ENCODE measurements at places on chromosomes 11 and 22.

DNA sequence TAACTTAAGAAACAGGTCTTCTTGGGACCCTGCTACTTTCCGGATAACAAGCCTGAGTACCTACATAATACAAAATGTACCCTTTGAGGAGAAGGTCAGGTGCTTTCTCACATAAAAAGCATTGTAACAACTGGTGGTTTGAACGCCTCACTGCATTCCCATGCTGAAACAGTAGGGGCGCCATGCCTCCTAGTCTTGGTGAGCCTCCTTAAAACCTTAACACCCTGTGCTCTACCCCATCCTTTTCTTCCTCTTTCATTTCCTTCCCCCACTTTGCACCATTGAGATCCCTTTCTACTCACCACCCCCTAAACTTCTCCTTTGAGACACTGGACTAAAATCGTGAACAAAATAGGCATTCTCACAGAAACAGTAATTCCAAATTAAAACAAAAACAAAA is 729.3 kb downstream of the NTM start:
- DNase-seq = peak; percentile 31

DNA sequence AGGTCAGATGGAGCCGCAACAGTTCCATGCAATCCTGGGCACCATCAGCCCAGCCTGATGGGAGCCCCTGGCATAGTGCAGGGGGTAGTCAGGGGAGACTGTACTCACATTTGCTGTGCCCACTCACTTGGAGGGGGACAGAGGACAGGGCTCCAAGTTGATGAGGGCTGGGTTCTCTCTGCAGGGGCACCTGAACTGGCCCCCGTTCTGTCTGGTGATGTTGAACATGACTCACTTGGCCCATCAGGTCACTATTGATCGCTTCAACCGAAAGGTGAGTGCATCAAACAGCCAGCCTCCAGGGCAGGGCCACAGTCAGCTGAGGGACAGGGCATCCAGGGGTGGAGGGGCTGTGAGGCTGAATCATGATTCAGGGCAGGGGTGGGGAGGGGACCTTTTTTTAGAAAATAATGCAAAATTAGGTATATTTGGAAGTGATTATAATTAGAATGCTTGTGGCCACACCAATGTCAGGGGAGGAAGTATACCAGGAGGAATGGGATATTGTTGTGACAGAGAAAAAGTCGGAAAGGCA is 66.4 kb downstream of the OTOG start:
- no peak for DNase-seq

DNA sequence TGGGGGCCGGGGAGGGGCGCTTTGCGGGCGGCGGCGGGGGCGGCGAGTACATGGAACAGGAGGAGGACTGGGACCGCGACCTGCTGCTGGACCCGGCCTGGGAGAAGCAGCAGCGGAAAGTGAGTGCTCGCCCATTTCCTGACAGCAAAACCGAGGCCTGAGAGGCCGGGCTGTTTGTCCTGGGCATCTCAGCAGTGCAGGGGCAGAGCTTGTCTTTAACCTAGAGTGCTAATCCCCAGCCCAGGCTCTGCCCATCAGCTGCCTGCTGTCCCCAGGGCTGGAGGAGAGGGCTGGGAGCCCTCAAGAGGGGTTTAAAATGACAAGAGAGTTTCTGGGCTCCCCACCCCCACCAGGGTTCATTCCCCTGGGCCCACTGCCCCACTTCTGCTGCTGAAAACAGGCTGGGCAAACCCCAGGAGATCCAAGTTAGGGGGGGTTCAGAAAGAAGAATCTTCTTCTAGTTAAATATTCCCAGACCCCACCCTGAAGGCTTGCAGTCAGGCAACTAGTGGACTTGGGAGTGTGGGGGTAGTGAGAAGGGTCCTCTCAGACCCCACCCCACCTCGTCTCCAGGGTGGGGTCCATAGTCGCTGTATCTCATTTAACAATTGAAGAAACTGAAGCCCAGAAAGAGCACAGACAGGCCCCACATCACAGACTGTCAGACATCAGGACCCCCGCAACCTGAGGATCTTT is 411 bp downstream of the ACTN3 start:
- DNase-seq = no peak

DNA sequence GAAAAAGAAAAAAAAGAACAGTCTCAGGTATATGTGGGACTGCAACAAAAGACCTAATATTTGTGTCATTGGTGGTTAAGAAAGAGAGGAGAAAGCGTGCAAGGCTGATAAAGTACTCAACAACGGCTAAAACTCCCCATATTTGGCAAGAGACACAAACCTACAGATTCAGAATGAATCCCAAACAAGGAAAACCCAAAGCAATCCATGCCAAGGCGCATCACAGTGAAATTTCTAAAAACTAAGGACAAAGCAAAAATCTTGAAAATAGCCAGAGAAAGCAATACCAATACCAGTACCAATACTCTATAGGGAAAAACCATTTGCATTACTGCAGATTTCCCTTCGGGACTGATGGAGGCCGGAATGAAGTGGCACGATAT is 32.4 kb upstream of the SEPTIN5 start:
- DNase-seq = no peak

DNA sequence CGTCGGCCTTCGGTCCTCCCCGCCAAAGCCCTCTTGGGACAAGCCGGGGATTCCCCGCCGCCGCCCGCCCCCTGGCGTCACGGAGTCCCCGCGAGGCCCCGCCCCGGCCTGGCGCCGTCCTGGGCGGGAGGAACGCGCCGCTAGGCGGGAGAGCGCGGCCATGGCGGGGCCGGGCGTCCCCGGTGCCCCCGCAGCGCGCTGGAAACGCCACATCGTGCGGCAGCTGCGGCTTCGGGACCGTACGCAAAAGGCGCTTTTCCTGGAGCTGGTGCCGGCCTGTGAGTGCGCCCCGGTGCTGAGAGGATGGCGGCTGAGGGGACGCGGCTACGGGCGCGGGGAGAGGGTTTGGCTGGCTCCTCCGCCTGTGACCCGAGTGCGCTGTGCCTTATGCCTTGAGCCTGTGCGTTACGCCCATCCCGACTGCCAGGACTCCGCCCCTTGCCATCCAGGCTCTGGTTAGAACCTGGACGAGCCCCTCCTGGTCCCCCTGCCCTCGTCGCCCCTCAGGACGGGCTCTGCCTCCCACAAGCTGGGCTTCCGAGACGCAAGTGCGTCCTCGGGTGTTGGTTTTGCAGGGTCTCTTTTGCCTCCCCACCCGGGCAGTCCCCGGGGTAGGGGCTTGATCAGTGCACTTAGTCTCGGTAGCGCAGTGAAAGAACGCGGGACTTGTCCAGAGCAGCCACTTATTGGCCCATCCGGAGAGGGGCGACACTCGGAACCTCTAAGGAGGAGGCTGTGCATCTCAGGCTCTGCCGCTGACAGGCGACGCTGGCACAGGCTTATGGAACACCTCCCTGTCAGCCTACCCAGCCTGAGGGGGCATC is at the start of gene ATG16L2:
TSS of gene ATG16L2 (plus strand) at position 126 of the 824 bp plus-strand sequence. CDS start at position 161, 35 bp downstream.
- peak; percentile 83 for DNase-seq

DNA sequence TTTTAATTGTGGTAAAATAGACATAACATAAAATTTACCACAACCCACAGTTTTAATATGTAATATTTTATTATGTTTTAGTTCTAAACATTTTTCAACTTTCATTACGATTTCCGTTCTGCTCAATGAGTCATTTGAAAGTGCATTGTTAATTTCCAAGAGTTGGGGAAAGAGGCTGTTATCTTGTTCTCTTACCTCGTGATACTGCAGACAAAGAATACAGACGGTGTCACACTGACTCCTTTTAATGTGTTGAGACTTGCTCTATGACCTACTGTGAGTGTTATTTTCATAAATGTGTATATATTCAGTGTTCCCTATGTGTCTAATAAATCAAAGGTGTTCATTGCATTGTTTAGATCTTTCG is 10.8 kb upstream of the RAC2 start:
- DNase-seq = no peak

DNA sequence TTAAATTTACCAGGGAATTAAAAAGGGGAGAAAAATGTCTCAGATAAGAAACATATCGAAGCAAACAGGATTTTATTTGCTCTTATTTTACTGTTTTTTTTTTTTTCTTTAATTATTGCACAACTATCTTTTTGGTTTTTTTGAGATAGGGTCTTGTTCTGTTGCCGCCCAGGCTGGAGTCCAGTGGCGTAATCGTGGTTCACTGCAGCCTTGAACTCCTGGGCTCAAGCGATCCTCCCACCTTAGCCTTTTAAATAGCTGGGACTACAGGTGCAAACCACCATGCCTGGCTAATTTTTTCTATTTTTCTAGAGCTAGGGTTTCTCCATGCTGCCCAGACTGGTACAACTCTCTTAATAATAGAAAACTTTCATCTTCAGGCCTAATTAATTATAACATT is 32.5 kb downstream of the DRG1 start:
- no peak for DNase-seq

All from GDM1 (cell line).